Stimulated activated CD8-positive, alpha-beta memory T cell treated with anti-CD3 and anti-CD28 coated beads, Interleukin-15, amount 100 ng/mL, for 1 hour (primary cell): ENCODE measurements at places on chromosomes 2 and 18.

DNA sequence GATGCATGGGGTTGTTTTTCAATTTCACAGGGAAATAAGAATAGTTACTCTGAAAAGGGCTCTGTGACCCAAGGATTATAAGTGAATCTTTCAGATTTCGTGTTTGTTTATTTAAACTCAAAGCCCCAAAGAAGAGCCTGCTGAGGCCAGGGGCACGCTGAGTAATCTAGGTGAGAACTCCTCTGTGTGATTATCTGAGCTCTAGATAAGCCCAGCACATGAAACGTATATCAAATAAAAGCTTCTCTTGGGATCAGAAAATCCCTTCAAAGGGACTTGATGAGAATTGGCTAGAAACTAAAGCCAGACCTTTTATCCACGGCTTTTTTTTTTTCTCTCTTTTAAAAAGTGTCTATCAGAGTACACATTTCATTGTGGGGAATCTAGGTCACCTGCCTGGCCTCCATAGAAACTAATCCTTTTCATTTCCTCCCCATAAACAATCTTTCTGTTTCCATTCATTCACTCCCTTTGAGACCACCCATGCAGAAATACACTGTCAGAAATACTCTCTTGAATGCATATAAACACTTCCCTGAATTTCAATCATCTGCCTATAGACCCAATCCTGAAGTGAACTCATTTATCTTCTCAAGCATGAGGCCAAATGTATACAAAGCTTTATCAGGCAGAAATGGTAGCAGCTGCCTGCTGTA is 137.4 kb downstream of the RIT2 start:
- DNase-seq, result no peak

- no peak for DNase-seq
Measured at GRCh38 chr2:11433822-11434221, 32.1 kb downstream of the E2F6 start.

DNA sequence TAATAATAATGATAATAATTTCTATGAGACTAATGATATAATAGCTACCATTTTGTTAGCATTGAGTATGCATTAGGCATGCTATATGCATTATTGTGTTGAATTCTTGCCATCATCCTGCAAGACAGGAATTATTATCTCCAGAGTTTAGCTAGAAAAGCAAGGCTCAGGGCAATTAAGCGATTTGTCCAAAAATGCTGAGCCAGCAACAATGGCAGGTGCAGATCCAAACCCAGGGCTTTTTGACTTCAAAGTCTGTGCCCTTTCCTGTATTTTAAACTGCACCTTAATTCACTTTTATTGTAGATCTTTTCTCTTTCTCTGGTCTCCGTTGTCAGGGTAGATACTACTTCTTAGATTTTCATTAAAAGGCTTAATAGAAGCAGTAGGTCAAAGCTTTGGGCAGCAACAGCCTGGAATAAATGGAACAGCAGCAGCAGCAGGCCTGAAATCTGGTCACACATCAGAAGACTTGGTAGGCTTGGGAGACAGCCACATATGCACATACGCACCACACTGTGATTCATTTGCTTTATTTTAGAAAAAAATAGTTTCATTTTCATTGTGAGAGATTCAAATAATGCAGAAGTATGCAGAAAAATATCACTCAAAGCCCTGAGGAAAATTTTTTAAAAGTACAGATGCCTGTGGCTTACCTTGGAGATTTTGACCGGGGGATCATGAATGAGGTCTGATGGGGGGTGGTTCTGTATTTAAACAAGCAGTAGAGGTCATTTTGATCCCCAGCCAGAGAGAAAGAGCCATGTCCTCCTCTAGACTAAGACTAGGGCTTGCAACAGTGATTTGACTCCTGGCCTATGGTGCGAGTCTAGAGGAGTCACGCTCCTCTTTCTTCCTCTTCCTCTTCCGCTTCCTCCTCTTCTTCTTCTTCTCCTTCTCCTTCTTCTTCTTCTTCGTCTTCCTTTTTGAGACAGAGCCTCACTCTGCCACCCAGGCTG is 455.7 kb downstream of the TSN start:
- no peak for DNase-seq

GRCh38 chr2:105775809-105776559 is 31.3 kb downstream of the NCK2 start:
- DNase-seq, result no peak

GRCh38 chr18:51867767-51868166 is 472.2 kb upstream of the DCC start:
- no peak for DNase-seq

- DNase-seq, result no peak
Measured at GRCh38 chr18:44946529-44947113, 265.9 kb downstream of the SETBP1 start.

DNA sequence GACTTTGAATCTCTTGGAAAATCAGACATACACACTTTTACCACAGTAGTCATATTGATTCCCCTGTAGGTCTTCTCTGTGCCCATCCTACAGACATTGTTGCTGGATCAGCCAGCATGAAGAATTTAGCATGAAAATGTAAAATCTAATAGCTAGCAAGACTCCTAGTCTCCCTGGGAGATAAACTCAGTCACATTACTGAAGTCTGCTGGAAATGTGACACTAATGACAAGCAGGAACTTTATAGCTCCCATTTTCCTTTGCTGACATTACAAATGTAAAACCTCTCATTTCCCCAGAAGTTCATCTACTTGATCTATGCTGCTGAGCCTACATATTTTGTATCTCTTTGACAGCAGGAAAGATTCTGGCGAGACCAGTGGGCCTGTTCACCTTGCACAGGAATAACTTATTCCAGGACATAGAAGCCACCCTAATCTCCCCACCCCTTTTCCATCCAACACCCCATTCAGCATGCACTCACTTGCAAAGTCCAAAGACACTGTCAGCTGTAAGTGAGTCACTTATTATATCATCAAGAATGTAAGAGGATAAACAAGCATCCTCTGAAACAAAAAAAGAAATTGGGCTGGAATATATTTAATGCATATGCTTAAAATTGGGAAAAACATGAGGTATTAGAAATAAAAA is 648.3 kb upstream of the PKDCC start:
- DNase-seq, result no peak
